ENCODE measurements at places on chromosomes 16 and 17. TPM values are rescaled to one million over a fixed set of nuclear protein-coding genes. Genes with fewer than 3 reads are reported as not detected.

The TNFRSF17 gene
- total RNA-seq: not detected

The WNK4 gene
- 0.09 TPM for total RNA-seq

The SLC12A4 gene
- total RNA-seq: 91.3 TPM

The WNT9B gene
- not detected for total RNA-seq

The C17orf67 gene
- total RNA-seq: 0.60 TPM

The GABARAP gene
- 205 TPM for total RNA-seq
